ENCODE measurements at places on chromosomes 3 and 15. TPM values are rescaled to one million over a fixed set of nuclear protein-coding genes. Genes with fewer than 3 reads are reported as not detected.
A peak's percentile ranks its signal among the peaks of the same experiment; 100 is the strongest.

- no peaks in the 10 kb centered on the region for H3K27me3 ChIP-seq
- no peaks in the 10 kb centered on the region for H3K36me3 ChIP-seq
- no peak for DNase-seq
- no peak overlapping the region for H3K4me3 ChIP-seq
- no peak overlapping the region for H3K27ac ChIP-seq
- H3K4me1 ChIP-seq: no peaks in the 10 kb centered on the region
Measured at GRCh38 chr15:79403501-79403900, 28.6 kb upstream of the MINAR1 start.

GRCh38 chr3:193843474-193844301 lies 250.7 kb downstream of the OPA1 start:
- H3K27me3 ChIP-seq: no peaks in the 10 kb centered on the region
- H3K4me1 ChIP-seq: peaks cover 10% of the 10 kb centered on the region
- H3K27ac ChIP-seq: peak overlapping the region; percentile 73
- no peak for DNase-seq
- H3K36me3 ChIP-seq: no peaks in the 10 kb centered on the region

DNA sequence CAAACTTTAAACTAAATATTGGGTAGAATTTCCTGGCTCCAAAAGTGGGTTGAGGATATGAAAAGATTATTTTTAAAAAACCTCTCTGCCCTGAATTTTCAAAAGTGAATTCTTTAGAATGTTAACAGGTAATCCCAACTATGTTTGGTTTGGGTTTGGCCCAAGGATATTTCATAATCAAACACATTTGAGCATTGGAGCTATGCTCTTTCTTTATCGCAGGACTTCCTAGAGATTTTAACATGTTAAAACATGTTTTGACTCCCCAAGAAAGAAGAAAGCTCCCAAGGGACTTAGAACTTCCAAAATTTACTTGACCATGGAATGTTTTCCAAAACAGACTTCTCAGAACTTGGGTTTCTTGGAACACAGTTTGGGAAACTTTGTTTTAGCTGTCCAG lies 75.6 kb upstream of the SYNPR start:
- H3K4me1 ChIP-seq: no peaks in the 10 kb centered on the region
- no peak overlapping the region for H3K27ac ChIP-seq
- no peak overlapping the region for H3K4me3 ChIP-seq
- DNase-seq: no peak
- no peaks in the 10 kb centered on the region for H3K36me3 ChIP-seq

Gene ALDH1A3
- total RNA-seq: 9.7 TPM

- H3K4me1 ChIP-seq: peaks cover 8% of the 10 kb centered on the region
- H3K36me3 ChIP-seq: no peaks in the 10 kb centered on the region
- H3K4me3 ChIP-seq: peak overlapping the region; percentile 47
- H3K27ac ChIP-seq: peak overlapping the region; percentile 80
- H3K27me3 ChIP-seq: no peaks in the 10 kb centered on the region
- peak; percentile 53 for DNase-seq
Measured at GRCh38 chr3:169241991-169242707, 421.4 kb downstream of the MECOM start.

- H3K4me1 ChIP-seq: peaks cover 53% of the 10 kb centered on the region
- peaks cover 90% of the 10 kb centered on the region for H3K36me3 ChIP-seq
- H3K27ac ChIP-seq: peak overlapping the region; percentile 21
- no peaks in the 10 kb centered on the region for H3K27me3 ChIP-seq
Measured at GRCh38 chr3:128808672-128809071, 70.7 kb upstream of the ACAD9 start.

Measured in lower lobe of right lung (tissue), 2 donors.